ENCODE measurements at places on chromosomes 7 and 10. TPM values are rescaled to one million over a fixed set of nuclear protein-coding genes. Genes with fewer than 3 reads are reported as not detected.

The DNAH11 gene
- 0.39 TPM for total RNA-seq

The GARS1 gene
- total RNA-seq, result 92.4 TPM

The NKX2-3 gene
- not detected for total RNA-seq

The SLC26A5 gene
- total RNA-seq, result not detected

DNA sequence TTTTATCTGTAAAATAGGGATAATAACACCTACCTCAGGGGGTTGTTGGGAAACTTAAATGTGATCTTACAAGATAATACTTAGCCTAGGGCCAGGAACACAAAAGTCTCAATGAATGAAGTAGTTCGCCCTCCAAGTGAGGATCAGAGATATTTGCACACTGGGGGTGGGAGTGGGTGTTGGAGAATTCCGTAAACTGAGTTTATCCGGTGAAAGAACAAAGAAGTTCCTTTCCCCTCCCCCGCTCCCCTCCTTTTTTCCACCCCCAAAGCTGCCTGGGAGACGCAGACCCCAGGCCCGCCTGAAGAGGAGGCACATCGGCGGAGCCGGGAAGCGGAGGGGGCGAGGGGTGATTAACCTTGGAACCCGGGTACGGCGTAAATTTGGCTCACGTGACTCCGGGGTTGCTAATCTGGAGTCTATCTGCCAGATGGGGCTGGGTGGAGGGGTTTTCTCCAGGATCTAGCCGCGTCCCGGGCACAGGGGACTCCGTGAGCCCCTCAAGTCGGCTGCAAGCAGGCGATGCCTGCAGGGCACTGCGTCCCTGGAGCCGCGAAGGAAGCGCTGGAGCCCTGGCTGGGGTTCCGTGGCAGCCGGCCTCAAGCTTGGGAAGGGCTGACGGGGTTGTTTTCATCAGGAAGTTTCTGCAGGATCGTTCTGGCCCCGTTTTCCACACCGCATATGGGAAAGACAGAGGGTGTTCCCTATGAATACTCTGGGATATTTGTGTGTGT is 1.4 kb upstream of the PODXL start:
- H3K27ac ChIP-seq, result no peak overlapping the region
- H3K36me3 ChIP-seq, result no peaks in the 10 kb centered on the region
- DNase-seq, result no peak
- H3K4me3 ChIP-seq, result no peak overlapping the region
- H3K4me1 ChIP-seq, result peaks cover 23% of the 10 kb centered on the region

DNA sequence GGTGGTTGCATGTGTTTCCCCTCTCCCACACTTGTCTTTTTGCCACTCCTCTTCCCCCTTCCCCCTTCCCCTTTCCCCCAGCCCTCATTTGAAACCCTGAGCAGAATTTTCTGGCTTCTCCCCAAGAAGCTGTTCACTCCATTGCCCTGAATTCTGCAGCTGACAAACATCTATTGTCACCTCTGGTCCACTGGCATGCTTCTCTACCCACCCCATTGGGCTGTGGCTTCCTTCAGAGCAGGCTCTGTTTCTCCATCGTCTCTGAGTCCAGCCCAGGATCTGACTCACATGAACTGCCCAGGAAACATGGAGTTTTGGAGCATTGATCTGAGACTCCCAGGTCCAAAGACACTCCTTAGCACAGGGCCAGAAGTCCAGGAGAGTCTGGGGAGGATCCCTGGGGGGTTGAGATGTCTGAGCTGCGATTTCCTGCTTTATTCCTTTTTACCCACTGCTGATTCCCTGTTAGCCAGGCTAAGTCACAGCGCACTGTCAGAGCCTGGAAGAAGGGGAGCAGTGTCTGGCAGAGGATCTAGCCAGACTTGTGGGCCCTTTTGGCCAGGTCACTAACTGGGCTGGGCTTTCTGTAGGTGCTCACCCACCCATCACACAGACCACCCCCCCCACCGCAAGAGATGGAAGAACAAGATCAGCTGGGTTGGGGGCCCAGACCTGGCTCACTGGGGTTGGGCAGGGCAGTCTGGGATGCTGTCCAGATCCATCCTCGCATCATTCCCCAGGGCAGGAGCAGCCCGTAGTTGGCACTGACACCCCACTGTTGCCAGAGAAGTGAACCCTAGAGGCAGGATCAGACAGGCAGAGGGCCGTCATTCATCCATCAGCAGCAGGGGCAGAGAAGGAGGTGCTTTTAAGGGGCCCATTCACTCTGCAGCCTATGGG is 3.5 kb downstream of the CHAT start:
- no peak overlapping the region for H3K4me3 ChIP-seq
- no peak for DNase-seq
- H3K4me1 ChIP-seq, result peaks cover 4% of the 10 kb centered on the region
- H3K27me3 ChIP-seq, result peaks cover 27% of the 10 kb centered on the region
- H3K36me3 ChIP-seq, result no peaks in the 10 kb centered on the region
- no peak overlapping the region for H3K27ac ChIP-seq

DNA sequence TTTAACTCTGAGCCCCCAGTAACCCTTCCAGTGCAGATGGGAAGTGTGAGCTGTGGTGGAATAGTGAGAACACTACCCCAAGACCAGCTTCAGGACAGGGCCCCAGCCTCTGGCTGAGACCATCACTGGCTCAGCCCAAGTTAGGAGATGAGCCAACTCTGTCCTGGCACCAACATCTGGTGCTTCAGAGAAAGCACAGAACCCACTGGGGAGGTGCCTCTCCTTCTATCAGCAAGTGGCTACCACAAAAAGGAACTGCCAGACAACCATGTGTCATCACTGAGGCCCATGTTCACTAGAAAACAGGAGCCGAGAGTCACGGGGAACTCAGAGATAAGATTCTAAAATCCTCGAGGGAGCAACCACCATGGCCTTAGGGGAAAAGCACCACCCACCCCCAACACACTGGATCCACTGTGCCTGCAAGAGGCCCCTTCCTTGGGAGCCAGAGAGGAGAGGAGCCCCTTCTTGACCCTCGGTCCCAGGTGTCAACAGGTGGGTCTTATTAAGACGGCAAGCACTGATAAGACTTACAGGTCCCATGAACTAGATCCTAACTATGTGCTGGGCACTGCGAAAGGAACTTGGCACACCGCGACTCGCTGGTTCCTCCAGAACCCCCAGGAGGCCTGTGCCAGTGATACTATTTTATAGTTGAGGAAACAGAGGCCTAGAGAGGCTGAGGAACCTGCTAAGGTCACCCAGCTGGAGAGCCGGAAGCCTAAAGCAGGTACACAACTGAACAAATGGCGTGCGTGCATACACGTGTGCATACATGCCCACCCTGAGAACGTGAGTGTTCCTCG is 102.7 kb downstream of the FAM53B start:
- no peaks in the 10 kb centered on the region for H3K36me3 ChIP-seq
- peak overlapping the region; percentile 92 for H3K27ac ChIP-seq
- no peak overlapping the region for H3K4me3 ChIP-seq

DNA sequence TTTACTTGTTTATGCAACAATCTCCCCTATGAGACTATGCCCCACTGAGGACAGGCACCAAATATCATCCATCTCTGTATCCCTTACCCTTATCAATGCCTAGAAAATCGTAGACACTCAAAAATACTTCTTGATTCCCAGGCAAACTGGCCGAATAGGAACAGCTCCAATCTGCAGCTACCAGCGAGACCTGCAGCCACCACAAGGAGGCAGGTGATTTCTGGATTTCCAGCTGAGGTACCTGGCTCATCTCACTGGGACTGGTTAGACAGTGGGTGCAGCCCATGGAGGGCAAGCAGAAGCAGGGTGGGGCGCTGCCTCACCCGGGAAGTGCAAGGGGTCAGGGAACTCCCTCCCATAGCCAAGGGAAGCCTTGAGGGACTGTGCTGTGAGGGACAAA is 10.8 kb upstream of the PPP1R3C start:
- no peak for DNase-seq
- no peaks in the 10 kb centered on the region for H3K4me1 ChIP-seq
- no peak overlapping the region for H3K4me3 ChIP-seq
- no peaks in the 10 kb centered on the region for H3K36me3 ChIP-seq

DNA sequence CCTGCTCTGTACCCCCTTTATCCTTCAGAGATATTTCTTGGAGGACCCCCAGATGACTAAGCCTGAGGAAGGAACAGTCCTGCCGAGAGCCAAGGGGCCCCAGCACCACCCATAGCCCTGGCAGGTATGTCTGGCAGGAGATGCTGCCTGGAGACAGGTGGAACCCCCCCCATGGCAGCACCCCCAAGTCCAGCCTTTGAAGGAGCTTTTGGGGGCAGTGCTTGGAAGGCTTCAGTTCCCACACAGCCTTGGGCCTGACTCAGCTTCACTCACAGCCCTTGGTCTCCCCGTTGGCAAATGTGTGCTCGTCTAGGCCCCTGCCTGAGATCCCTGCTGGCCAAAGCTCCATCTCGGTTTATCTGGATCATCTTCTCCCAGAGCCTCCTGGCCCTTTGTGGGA is 23.0 kb upstream of the PCBD1 start:
- H3K36me3 ChIP-seq, result no peaks in the 10 kb centered on the region
- no peak for DNase-seq
- no peaks in the 10 kb centered on the region for H3K27me3 ChIP-seq
- H3K4me1 ChIP-seq, result no peaks in the 10 kb centered on the region
- H3K4me3 ChIP-seq, result no peak overlapping the region

DNA sequence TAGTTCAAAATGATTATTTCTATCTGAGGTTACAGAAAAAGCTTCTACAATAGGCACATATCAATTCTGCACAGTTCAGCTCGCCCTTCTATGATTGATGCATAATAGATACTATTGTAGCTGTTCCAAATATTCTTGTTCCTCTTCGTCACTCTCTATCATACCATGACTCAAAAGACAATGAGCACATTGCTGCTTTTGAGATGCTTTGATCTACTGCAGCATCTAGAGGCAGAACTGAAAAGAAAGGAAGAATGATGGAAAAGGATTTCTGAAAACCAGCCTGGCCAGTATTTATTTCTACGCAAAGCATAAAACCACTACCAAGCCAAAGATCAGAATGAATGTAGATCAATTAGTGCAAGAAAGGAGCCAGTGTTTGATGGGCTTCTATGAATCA is 59.3 kb upstream of the PLXDC2 start:
- H3K27me3 ChIP-seq, result no peaks in the 10 kb centered on the region
- no peak for DNase-seq
- no peaks in the 10 kb centered on the region for H3K36me3 ChIP-seq
- no peaks in the 10 kb centered on the region for H3K4me1 ChIP-seq

DNA sequence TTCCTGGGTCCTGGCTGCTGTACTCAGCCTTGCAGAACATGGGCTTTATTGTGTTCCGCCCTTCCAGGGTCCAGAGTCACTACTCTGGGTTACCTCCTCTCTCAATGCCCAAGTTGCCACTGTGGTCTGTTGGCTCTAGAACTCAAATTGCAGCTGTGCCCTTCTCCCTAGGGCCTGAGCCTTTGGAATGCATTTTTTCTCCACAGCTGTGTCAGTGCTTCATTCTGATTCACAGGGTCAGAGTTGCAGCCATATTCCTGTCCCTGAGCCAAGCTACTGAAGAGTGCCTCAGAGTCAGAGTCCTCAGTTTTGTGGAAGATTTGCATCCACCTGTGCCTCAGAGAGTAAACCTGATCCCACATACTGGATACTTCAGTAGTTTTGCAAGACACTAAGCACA is 167.5 kb downstream of the ITGB1 start:
- H3K4me3 ChIP-seq, result no peak overlapping the region
- no peaks in the 10 kb centered on the region for H3K4me1 ChIP-seq
- H3K36me3 ChIP-seq, result no peaks in the 10 kb centered on the region
- no peak for DNase-seq
- no peaks in the 10 kb centered on the region for H3K27me3 ChIP-seq
- no peak overlapping the region for H3K27ac ChIP-seq
